GM12892 (cell line): ENCODE measurements at places on chromosomes 12 and 14.

DNA sequence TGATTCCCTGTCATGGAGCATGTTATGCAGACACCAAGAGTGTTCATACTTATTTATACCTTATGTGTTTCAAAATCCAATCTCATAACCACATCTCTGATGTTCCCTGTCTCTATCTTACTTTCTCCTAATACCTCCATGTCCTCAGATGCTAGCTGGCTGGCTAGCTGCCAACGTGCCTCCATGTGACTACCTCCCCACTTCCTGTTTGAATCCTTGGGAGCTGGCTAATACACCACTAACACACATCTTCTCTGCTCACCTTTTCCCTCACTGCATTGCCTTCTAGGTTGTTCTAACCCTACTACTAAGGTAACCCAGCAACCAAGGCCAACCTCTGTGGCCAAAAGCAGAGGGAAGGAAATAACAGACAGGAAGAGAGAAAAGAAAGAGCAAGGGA is 27.3 kb downstream of the TTC5 start:
- no peak for DNase-seq

- no peak for DNase-seq
Observed at GRCh38 chr14:103209054-103209453, 85.8 kb downstream of the TNFAIP2 start.

- no peak for DNase-seq
Observed at GRCh38 chr12:94269316-94269999, 121.1 kb downstream of the PLXNC1 start.

GRCh38 chr14:104977681-104978653 is at the start of gene AHNAK2:
AHNAK2 (minus strand) TSS chr14:104978374; CDS start chr14:104978237, 137 bp downstream.
- no peak for DNase-seq
